ENCODE measurements at places on chromosomes 7 and 10.

GRCh38 chr10:30248728-30249127 is 100.3 kb downstream of the MTPAP start:
- no peak for DNase-seq

GRCh38 chr10:45470098-45471012 is 96.3 kb downstream of the ALOX5 start:
- no peak for DNase-seq

- no peak for DNase-seq
These were observed 54.3 kb downstream of the SPDYE5 start for GRCh38 chr7:75546237-75547015.

DNA sequence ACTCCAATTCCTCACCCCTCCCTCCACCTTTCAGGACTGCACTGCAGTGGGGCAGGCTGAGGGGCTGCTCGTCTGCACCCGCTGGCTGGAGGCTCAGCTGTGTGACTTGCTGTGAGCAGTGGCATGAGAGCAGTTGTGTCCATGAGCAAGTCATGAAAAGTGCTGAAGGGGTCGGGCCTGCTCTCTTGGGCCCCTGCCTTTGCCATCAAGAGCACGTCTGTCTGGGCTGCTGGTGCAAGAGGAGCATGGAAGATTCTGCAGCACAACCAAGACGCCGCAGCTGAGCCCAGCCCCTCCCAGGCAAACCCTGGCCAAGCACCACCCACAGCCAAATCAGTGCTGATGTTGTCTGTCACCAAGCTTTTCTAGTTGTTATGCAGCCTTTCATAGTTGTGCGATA is 284.3 kb downstream of the TCERG1L start:
- DNase-seq = no peak

- no peak for DNase-seq
These were observed 321.8 kb downstream of the DPP6 start for GRCh38 chr7:154373956-154374355.

GRCh38 chr7:14691597-14692203 is 210.9 kb downstream of the DGKB start:
- DNase-seq = peak; percentile 48

GRCh38 chr7:46015107-46015868 is 94.2 kb upstream of the IGFBP3 start:
- DNase-seq = peak; percentile 96

GRCh38 chr7:71173955-71174354 is 42.0 kb downstream of the GALNT17 start:
- DNase-seq = no peak

GRCh38 chr7:100173806-100174495 is 3.2 kb downstream of the GPC2 start:
- no peak for DNase-seq

DNA sequence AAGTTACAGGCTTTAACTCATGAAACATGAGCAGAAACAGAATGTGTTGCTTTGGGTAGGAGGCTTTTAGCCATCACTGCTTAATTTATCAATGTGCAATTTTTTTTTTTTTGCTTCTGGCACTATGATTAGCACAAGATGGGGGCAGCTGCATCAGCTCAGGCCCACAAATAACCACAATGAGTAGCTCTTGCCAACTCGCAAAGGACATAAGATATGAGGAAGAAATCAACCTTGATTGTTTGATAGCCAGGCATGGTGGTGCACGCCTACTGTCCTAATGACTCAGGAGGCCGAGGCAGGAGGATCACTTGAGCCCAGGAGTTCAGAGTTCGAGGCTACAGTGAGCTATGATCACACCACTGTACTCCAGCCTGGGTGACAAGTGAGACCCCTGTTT is 12.3 kb downstream of the NOD1 start:
- no peak for DNase-seq

DNA sequence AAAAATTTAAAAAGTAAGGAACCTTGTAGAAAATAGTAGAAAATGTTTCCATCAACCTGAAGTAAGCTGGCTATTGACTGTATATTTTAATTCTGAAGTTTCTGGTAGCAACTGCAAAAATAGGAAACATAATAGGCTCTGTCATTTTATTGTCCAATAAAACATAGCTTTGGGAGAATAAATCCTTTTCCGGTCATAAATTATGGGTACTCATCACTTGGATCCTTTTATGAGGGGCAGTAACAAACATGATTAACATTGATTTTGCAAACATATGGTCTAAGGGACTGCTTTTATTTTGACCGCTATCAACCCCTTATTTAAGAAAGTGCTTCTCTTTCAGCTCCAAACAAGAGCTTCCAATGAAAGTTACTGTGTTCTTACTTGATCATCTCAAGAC is 495.9 kb upstream of the ANKRD30A start:
- DNase-seq = no peak

GRCh38 chr10:72260976-72261783 is 12.5 kb upstream of the DDIT4 start:
- no peak for DNase-seq

DNA sequence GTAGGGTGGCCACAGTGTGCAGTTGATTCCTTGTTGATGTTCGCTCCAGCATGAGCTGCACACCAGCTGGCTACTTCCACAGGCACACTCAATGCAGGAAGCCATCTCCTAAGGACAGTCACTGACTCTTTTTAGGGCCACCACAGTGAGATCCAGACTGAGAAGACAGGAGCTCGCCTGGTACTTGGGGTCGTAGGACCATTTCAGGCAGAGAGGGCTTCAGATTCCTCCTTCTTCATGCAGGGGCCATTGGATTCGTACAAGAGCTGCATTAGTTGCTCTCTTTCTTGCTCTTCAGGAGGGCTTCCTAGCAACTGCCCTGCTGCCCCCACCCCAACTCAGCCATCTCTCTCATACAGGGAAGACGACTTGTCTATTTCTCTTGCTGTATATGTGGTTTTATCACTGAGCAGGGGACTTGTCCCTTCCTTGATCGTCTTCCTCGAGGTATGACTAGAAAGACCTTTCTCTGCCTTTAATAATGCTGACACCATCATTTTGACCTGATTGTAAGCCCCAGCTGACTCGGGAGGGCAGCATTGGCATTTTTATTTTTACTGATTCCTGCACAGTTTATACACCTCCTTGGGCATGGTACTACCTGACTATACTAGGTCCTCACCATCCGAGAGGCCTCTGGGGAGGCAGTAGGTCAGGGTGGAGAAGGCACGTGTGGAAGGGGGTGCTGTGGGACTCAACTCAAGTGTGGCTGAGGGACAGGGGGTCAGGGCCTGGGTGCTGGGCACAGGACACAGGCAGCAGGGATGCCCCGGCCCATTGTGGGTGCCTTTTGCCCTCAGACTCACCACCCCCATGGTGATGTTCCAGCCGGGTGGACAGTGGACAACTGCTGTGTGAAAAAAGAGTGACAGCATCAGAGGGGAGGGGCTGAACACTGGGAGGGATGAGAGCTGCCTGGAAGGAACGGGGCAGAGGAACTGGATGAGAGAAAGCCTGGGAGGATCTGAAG is 136.7 kb upstream of the ZNF746 start:
- no peak for DNase-seq

- no peak for DNase-seq
These were observed 1454.8 kb upstream of the LRRTM3 start for GRCh38 chr10:65470986-65471385.

DNA sequence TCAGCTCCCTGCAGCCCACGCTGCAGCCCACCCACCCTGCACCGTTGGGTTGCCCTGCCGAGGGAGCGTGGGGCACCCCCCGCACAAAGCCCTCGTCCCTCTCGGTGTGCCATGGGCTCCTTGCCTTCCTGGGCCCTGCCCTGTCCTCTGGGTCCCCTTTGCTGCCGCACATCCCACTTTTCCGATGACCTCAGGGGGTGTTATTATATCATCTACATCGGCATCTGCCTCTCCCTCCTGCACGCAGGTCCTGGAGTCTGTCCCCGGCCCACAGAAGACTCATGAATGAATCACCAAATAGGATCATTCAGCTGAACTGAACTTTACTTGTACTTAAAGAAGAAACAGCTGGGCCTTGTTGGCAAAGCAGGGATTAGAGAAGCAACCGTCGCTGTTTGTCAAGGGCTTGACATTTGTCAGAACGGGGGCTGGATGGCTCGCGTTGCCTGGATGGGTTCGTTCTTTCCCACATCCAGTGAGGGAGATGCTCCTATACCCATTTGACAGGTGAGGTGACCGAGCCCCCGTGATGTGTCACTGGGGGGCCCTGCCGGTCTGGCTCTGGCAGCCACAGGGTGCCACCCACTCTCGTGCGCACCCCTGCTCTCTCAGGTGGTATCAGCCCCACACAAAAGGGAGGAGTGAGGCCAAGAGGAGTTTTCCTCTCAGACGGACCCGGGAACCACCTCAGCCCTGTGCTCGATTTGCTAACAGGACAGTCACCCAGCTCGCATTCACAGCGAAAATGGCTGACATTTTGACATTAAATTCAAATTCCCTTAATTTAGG is 58.6 kb upstream of the EBF3 start:
- DNase-seq = no peak

- DNase-seq = no peak
These were observed 160.3 kb upstream of the NEBL start for GRCh38 chr10:21057436-21057835.

DNA sequence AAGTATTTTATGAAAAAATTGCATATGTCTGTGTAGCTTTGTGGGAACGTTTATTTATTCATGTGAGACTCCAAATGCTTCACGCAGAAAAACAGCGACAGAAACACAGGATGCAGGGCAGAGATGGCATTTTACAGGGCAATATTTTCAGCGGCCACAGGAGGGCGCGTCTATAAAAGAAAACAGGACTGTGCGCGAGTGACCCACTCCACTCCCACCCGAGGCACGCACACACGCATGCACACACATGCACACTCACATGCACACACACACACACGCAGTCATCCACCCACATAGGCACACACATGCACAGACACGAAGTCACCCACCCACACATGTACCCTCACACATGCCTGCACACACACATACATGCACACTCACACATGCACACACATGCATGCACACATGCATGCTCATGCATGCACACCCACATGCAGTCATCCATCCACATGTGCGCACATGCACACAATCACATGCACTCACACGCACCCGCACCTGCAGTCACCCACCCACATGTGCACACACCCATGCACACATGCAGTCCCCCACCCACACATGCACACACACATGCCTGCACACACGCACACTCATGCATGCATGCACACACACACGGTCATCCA is 96.3 kb downstream of the DNAJB6 start:
- DNase-seq = peak; percentile 30

- no peak for DNase-seq
These were observed 662 bp downstream of the DNAJC2 start for GRCh38 chr7:103343758-103344452.

- DNase-seq = no peak
These were observed 8.1 kb downstream of the IL2RA start for GRCh38 chr10:6053816-6054631.

GRCh38 chr7:128409596-128410450 is at the start of gene IMPDH1:
TSS of gene IMPDH1 (minus strand) at chr7:128409982. CDS start at chr7:128409901, 81 bp downstream.
- peak; percentile 37 for DNase-seq

DNA sequence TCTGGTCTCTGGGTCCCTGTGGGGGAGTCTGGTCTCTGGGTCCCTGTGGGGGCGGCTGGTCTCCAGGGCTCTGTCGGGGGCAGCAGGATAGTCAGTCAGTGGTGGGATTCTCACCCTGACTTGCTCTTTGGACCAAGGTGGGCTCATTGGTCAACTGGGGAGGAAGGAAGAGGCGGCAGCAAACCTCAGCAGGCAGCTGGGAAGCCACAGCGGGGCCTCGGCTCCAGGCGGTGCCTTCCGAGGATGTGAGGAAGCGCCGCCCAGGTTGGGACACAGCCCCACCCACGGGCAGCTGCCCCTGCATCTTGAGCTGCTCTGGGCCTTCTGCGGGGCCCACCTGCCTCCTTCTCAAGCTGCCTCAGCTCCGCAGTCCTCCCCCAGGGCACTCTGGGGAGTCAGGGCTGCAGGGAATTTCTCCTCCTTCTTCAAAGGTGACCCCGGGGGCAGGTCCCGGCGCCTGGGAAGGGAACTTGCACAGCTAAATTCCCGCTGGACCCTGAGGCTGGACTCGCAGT is 20.4 kb upstream of the KNDC1 start:
- no peak for DNase-seq

- DNase-seq = peak; percentile 26
These were observed 47.1 kb downstream of the SYPL1 start for GRCh38 chr7:106064771-106065574.

DNA sequence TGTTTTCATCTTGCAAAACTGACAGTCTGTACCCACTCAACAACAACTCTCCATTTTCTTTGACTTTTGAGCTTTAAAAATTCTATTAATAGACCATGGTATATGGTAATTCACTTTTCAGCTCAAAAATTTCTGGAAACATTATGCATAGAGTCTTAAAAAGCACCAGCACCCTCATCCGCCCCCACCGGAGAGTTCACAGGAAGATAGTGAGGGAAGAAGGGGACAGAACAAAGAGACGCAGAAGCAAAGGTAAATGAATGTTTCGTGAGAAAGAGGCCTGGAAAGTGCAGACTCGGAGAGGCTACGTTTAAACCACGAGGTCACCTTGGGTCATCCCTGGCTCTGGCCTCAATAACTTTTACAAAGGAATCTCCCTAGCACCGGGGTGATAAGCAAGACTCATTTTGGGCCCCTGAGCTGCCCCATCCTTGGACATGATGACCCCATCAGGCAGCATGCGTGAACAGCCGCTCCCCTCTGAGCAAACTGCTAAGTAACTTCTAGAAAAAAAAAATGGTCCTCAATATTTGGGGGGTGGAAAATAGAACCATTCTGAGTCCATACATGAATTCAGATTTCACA is 96.3 kb downstream of the CPXM2 start:
- DNase-seq = no peak

Measured in SHP77 (cell line).